ENCODE measurements at places on chromosomes 13 and 19.
A peak's percentile ranks its signal among the peaks of the same experiment; 100 is the strongest.

DNA sequence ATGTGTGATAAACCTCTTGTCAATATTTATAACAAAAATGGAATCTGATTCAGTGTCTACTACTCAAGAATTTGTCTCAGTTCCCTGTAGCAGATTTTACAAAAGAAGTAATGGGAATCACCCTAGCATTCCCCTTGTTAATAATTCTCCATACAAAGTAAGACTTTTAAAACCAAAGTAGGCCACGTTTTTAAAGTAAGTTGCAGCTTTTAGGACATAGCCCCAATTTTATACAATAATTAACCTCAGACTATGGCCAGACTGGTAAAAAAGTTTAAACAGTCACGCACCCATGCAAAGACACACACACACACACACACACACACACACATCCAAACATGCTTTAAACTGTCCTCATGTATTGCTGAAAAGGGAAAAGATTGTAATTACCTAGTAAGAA, 589.9 kb downstream of the PCDH9 start:
- no peak for DNase-seq

- DNase-seq: no peak
These were observed 70.7 kb upstream of the TSHZ3 start for GRCh38 chr19:31419871-31420445.

DNA sequence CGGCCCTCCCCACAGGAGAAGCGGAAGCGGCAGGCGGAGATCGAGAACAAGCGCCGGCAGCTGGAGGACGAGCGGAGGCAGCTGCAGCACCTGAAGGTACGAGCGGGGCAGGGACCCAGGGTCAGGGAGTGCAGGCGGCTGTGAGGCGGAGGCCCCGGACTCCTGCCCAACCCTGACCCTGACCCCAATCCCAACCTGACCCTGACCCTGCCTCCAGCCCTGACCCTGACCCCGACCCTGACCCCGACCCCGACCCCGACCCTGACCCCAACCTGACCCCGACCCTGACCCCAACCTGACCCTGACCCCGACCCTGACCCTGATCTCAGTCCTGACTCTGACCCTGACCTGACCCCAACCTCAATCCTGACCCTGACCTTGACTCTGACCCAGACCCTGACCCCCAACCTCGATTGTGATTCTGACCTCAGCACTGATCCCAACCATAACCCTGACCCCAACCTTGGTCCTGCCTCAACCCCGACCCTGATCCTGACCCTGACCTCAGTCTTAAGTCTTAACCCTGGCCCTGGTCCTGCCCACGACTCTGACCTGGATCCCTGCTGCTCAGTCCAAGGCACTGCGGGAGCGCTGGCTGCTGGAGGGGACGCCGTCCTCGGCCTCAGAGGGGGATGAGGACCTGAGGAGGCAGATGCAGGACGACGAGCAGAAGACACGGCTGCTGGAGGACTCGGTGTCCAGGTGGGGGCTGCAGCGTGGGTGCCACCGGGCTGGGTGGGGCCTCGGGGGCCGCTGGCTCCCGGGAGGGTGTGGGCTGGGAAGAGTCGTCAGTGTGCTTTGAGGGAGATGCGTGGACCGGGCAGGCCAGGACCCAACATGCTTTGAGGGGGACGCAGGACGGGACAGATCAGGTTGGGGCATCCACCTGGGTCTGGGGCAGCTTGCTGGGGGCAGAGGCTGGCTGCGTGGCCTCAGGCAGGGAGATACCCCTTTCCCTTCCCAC, 18.5 kb downstream of the PALM start:
- DNase-seq: no peak

GRCh38 chr19:42254089-42254849, 659 bp downstream of the ERF start:
- DNase-seq: peak; percentile 79

DNA sequence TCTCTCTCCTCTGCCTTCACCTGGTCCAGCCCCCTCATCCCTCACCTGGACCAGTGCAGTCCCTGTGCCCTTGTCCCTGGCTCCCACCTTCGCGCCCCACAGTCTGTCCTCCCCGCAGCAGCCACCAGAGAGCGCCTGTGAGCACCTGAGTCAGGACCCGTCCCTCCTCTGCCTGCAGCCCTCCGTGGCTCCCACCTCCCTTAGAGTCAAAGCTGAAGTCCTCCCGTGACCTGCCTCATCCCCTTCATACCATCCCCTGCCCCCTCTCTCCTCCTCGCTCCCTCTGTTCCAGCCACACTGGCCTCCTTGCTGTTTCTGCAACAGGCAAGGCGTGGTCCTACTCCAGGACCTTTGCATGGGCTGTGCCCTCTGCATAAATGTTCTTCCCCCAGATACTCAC, 10.3 kb downstream of the CELF5 start:
- no peak for DNase-seq

GRCh38 chr19:1626417-1627010, 21.3 kb upstream of the UQCR11 start:
- no peak for DNase-seq

- DNase-seq: no peak
These were observed 6.7 kb downstream of the MLLT1 start for GRCh38 chr19:6272913-6273600.

GRCh38 chr19:51944798-51945552, 17.7 kb downstream of the ZNF613 start:
- no peak for DNase-seq

DNA sequence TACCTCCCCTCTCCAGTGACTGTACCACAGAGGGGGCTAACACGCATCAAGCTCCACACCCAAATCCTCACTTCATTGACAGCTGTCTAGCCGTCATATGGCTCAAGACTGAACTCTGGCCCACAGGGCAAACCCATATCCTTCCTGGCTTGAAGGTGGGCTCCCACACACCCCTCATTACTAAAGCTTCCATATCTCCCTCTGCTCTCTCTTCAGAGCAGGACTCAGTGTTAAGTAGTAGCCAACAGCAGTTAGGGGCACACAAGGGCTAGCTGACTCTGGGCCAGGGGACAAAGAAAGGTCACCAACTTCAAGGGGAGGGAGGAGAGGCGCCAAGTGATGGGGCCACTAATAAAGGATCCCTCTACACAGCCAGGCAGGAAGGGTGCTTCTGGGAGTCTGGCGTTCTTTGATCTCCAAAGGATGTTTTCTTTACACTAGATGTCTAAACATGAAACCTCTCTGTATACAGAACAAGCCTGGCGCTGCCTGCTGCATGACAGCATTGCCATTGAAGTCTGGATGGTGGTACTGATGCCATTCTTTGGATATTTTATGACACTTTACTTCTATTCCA, 8.1 kb downstream of the PEG3 start:
- no peak for DNase-seq

DNA sequence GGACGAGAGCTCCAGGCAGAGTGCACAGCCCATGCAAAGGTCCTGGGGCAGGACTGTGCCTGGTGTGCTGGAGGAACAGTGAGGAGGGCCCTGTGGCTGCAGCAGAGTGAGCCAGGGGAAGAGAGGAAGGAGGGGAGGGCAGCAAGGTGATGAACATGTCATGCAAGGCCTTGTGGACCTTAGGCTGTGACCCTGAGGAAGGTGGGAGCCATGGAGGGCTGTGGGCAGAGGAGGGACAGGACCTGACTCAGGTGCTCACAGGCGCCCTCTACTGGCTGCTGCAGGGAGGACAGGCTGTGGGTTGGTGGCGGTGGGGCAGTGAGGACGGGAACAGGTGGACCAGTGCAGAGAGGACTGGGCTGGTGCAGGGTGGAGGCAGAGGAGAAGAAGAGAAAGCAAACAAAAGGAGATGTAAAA, 170.3 kb downstream of the PTPRS start:
- DNase-seq: peak; percentile 27

DNA sequence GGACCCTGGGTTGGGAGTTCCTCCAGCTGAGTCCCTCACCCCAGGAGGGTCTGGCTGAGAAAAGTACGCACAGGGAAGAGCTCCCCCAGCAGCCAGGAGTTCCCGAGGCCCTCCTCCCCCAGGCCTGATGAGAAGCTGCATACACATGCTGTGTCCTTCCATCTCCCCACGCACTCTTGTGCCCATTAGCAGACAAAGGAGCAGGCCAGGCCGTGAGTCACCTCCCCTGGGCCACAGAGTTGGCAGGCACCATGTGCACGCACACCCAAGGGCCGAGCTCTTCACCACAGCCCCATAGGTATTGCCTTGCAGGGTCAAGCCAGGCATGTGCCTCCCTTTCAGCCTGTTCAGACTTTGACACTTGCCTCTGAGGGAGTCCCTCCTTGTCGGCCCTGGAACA, 17.5 kb downstream of the MAU2 start:
- DNase-seq: no peak

DNA sequence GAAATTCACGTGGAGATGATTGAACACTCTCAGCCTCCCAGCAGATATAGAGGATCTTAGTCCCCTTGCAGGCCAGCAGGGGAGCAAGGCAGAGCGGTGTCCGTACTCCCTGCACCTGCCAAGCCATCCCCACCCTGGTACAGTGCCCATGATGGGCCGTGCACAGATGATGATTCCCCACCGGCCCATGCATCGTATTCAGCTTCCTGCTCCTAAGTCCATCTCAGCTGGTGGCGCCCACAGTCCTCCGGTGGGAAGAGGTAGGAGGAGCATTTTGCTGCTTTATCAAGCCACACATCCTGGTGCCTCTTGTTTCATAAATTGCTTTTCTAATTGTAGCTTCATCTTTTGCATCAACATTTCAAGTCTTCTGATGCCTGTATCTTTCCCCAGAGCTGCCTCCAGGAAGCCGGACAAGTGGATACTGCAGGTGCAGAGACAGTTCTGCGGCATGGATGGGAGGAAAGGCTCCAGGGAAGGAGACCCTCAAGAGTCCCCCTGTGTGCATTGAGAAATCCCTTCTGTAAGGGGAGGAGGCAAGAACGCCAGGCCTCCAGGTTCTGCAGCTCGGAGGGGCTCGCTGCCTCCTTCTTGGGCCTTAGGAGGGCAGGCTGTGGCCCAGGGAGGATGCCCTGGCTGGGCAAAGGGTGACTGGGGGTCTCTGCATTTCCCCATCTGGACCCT, 55.3 kb downstream of the F2RL3 start:
- no peak for DNase-seq

- DNase-seq: no peak
These were observed 15.9 kb upstream of the ZNF30 start for GRCh38 chr19:34910770-34911169.

- DNase-seq: no peak
These were observed 9.5 kb downstream of the XAB2 start for GRCh38 chr19:7619671-7620441.

GRCh38 chr13:51815848-51816247, 11.9 kb upstream of the DHRS12 start:
- DNase-seq: no peak

DNA sequence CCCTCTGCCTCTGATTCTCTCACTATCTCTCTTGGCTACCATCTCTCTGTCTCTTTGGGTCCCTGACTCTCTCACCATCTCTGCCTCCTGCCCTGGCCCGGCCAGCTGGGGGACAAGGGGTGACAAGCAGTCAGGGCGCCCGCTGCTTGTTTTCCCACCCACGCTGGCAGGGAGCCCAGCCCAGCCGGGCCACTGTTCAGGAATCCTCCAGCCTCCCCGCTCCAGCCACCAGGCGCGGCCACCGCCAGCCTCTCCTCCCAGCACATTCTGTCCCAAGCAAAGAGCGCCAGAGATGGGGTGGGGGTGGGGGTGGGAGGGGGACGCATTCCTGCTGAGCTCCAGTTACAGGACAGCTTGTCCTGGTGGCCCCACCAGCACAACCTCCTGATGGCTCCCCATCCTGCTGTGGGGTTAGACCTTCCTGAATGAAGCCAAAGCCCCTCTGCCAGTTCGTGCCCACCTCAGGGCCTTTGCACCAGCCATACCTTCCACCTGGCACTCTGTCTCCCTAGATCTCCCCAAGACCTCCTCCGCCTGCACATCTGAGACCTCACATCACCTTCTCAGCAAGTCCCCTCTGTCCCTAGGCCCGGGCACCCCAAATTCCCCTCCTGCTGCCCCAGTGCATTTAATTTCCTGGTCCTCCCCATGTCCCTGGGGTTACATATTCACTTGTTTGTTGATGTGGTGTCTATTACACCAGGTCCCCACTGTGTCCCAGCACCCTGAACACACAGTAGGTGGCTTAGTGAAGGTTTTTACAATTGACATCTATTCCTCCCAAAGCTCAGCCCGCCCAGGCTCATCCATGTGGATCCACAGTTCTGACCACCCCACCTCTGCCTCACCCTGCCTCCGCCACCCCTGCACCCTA, 12.5 kb downstream of the ARRDC2 start:
- no peak for DNase-seq

GRCh38 chr13:31200637-31200971, 829 bp downstream of the B3GLCT start:
- no peak for DNase-seq

DNA sequence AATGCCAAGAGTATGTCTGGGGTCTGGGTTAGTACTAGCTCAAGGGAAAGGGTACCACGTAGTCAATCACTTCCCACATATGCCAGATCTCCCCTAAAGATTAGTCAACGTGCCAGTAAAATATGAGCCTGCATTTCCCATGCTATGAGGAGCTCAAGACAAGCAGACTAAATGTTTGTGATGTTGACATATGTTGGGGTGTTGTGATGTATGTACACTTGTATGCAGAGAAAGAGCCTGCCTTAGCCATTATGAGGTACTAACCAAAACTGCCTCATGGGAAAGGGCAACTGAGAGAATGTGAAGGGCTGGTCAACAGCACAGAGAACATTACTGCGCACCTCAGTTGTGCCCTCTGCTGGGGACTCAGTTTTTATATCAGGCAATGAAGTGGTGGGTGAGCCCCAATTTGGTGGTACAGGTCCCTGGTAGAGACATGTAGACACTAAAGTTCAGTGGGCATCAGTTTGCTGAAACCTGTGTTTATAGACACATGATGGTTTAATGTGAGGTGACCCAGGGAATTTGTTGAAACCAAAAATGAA, 287.0 kb downstream of the DCT start:
- no peak for DNase-seq

DNA sequence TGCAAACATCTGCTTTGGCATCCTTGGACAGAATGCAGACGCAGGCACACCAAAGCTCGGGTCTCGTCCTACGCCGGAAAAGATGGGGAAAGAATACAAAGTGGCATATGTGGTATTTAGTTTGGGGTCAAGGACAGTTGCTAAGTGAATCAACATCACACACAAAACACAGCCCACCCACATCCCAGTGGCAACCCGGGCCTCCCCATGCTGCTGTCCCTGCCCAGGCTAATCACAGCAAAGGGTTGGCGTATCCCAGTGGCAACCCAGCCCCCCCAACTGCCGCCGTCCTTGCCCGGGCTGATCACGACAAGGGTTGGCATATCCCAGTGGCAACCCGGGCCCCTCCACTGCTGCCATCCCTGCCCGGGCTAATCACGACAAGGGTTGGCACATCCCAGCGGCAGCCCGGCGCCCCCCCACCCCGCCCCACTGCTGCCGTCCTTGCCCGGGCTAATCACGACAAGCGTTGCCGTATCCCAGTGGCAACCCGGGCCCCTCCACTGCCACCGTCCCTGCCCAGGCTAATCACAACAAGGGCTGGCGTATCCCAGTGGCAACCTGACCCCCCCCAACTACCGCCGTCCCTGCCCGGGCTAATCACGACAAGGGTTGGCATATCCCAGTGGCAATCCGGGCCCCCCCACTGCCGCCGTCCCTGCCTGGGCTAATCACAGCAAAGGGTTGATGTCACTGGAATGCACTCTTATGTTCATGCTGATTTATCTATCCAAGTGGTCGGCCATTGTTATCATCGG, 167.8 kb upstream of the SOX1 start:
- no peak for DNase-seq

GRCh38 chr19:49871349-49871985, 4.1 kb upstream of the PNKP start:
- DNase-seq: no peak

Measured in effector CD4-positive, alpha-beta T cell (primary cell).